ENCODE measurements at places on chromosomes 13 and 19.
A peak's percentile ranks its signal among the peaks of the same experiment; 100 is the strongest.

DNA sequence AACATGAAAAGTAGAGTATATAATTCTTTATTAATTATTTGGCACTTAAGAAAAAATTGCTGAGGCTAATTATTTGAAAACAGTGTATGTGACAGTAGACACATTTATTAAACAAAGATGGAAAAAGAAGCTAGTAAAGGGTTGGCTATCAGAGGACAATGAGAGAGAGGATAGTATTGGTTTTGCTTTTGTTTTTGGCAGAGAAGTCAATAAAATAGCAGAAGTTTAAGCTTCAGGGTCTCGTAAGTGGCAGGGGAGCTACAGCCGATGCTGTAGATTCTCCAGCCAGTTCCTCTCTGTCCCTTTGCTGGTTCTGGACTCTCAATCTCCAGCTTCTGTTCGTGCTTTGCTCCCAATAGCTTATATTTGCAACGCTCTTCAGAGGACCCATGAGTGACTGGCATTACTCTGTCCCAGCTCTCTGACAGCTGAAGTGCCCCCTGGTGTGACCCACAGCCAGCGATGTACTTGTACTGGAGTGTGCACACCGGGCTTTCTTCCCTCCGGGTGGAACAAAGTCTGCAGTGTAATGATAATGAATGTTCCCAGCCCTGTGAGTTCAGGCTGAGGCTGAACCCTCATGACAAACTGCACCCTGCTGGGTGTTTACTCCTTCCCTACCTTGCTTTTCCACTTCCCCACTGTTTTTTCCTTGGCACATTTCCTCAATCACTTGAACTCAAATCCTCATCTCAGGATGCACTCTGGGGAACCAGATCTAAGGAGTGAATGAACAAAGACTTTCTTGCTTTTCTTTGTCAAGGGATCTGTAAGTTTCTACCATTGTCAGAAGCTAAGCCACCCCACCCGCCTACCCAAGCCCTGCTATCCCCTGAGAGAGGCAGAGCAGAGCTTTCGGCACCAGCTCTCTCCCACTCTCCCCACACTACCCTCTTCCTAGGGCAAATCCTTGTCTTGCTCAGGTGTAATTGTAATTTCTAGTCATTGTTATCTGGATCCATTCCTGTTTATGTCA, 254.8 kb downstream of the LHFPL6 start:
- peak; percentile 29 for DNase-seq

DNA sequence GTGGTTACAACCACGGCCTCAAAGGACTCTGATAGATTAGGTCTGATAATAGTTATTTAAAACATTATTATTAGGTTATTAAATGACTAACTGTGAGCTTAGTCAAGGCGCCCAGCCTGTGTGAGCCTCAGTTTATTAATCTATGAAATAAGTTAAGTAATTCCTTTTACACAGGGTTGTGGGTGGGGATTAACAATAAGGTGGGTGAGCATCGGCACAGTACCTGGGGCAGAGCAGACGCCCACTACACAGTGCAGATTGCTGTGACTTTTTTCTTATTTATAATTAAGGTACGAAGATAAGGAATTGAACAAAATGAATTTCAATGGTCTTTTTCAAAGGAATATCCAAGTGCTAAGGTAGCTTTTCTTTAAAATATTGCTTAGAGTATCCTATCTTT, 132.2 kb downstream of the KATNAL1 start:
- no peak for DNase-seq

DNA sequence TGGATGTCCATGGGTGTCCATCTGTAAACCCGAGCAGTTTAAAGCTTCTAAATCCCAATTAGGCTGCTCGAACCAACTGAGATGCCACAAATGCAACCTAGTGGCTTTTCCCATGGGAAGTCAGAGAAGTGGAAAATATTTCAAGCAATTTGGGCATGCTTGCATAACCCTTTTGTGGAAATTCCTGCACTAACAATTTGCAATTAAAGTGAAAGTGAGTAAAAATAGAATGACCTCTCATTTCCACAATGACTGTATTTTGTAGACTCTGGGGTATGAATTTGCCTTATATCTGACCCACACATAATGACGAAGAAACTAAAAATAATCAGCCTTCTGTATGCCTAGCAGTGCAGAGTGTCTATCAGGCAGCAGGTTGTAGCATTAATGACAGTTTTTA, 91.8 kb upstream of the TSC22D1 start:
- no peak for DNase-seq

GRCh38 chr13:83738407-83738806, 143.9 kb downstream of the SLITRK1 start:
- DNase-seq, result no peak

DNA sequence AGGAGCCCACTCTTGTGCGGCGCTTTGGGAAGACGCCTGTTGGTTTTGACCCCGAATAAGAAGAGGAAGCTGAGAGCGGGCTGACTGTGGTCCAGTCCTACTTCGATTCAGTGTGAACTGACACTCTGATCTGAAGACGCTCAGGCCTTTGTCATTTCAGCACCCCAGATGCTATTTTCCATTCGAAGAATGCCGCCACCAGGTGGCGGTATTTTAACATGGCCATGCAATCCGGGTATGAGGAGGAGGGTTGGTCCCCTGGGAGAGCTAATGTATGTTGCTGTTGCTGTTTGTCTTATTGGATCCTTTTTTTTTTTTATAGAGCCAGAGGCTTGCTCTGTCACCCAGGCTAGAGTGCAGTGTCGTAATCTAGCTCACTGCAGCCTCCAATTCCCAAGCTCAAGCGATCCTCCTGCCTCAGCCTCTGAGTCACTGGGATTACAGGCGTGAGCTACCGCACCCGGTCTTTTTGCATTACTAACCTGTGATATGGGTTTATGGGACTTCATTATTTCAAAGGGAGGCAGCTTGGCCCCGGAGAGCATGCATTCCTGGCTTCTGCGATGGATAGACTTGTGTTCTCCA, 803 bp upstream of the TIMM44 start:
- peak; percentile 63 for DNase-seq

DNA sequence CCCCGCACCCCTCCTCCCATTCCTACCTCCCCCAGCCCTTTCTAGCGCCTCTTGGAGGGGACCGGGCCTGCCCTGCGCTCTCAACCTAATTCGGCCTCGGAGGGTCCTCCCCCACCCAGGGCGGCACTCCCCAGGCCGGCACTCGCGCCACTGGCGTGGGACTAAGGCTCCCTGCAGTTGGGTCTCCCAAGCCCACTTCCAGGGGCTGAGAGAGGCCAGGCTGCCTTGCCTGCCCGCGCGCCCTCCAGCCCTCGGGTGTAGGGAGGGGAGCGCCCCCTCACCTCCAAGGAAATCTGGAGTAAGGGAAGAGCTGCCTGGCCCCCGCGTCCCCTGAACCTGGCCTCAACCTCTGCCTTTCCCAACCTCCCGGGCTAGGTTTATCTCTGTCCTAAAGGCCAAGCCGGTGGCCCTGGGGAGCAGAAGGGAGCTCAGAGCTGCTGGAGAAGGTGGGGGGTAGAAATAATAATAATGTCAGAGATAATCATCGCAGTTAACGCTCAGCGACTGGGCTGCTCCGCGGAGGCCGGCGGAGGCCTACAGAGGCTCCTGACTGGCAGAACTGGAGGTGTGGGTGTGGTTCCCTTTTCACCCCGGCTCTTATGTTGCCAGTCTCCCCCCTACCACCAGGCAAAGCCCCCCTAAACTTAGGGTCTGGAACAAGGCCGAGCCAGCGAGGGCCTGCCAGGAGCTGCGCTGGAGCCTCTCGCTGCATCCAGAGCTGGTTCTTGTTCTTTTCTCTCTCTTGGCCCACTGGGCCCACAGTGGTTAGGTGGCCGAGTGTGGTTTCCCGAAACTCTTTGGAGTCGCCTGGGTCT, 9.6 kb downstream of the ZIC2 start:
- no peak for DNase-seq

DNA sequence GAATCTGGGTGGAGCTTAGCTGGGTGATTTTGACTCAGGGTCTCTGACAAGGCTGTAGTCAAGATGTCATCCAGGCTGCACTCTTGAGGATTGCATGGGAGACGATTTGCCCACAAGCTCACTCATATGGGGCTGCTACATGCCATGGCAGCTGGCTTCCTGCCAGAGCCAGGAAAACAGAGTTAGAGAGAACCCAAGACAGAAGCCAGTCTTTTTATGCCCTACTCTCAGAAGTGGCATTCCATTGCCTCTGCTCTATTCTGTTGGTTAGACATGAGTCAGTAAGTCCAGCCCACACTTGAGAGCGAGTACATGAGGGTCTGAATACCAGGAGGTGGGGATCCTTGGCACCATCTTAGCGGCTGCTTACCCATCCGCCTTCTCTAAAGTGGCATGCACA, 9.5 kb downstream of the POLR1D start:
- no peak for DNase-seq

GRCh38 chr13:31786011-31786410, 46.7 kb downstream of the RXFP2 start:
- DNase-seq, result no peak

DNA sequence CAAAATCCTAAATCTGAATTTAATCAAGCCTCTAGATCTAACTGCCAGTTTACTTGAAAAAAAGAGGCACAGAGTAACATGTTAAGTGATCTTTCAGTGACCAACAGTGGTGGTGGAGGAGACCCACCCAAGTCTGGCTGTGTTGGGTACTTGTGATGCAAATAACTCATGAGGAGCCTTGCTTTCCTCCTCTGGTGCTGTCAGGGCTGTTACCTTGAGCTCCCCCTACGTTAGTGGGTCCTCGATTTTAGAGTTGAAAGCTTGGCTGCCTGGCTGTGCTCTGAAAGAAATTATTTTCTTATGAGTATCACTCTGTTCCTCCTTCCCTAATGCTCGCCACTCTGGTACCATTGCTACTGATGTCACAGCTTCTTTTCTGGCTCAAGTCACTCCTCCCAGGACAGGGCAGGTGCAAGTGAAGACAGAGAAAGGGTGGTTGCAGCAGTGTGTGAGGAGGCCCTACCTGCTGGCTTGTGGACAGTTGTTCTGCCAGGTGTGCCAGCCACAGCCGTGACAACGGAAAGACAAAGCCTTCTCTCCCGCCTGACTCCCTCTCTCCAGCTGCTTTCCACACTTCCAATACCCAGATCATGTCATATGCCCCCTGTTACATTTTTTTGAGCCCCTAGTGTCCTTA, 6.5 kb upstream of the SUPT20H start:
- no peak for DNase-seq

- no peak for DNase-seq
These were observed 9.4 kb downstream of the GARRE1 start for GRCh38 chr19:34263745-34264237.

- DNase-seq, result no peak
These were observed 165.8 kb downstream of the DIAPH3 start for GRCh38 chr13:59997976-59998375.

GRCh38 chr13:54852831-54853230, 1824.2 kb downstream of the OLFM4 start:
- DNase-seq, result no peak

DNA sequence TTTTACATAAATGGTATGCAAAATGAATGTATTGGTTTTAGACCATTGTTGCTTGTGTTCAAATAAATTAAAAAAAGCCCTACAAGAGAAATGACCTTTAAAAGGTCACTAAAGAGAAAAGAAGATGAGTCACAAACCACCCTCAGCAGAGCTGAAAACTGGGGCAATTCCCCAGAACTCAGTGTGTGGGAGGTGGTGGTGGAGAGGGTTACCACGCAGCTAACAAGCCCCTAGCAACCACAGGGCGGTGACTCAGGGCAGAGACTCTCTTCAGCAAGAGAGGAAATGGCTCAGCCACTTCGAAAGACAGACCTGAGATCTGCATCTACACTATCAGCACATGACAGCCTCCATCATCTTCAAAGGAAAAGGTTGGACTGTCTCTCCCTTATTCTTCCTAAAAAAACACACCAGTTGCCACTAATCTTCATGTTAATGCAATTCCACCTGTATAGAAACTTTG, 29.4 kb upstream of the NDFIP2 start:
- no peak for DNase-seq

GRCh38 chr19:56837492-56838023, 3.0 kb downstream of the PEG3 start:
- no peak for DNase-seq

- no peak for DNase-seq
These were observed 20.5 kb downstream of the ATP4B start for GRCh38 chr13:113637262-113638160.

- DNase-seq, result no peak
These were observed 25.1 kb downstream of the ELF1 start for GRCh38 chr13:40993987-40994386.

GRCh38 chr13:66803808-66804456, 426.2 kb downstream of the PCDH9 start:
- no peak for DNase-seq

DNA sequence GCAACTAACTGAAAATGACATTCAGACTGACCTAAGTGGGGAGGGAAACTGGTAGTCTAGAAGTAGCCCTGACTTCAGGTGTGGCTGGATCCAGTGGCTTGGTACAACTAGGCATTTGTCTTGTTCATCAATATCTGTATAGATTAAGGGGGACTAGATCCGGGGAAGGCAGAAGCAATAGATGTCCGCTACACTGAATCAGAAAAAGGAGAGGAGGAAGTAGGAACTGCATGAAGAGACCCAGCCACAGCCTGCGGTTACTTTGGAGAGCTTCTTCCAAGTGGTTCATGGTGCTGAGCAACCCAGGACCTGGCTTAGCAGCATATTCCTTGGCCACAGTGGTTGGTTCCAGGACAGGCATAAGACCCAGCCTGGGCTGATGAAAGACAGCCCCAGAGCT, 9.9 kb upstream of the PRODH2 start:
- DNase-seq, result no peak

DNA sequence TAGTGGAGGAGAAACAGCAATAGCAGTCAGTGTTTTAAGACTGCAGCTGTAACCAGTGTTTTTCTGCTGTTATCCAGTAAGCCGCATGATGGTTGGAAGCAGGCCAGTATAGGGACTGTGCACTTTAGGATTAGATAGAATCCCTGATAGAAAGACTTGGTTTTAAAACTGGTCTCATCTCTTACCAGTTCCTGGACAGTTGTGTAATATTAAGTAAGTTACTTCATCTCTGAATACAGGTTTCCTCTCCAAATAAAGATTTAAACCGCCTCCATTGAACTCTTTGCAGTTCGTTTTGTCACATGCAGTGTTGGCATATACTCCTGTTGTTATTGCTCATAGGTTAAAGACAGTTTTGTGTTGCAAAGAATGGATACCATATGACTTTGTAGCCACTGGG, 25.6 kb downstream of the URI1 start:
- DNase-seq, result no peak

- DNase-seq, result no peak
These were observed 1.1 kb downstream of the TNFSF9 start for GRCh38 chr19:6531956-6532243.

- no peak for DNase-seq
These were observed 2.4 kb downstream of the NCAN start for GRCh38 chr19:19214159-19214490.

GRCh38 chr19:7779631-7780486, 16.8 kb downstream of the CLEC4M start:
- no peak for DNase-seq

- no peak for DNase-seq
These were observed 744.8 kb downstream of the PCDH17 start for GRCh38 chr13:58376349-58376748.

- no peak for DNase-seq
These were observed 967.4 kb upstream of the PRR20A start for GRCh38 chr13:56173346-56173745.

DNA sequence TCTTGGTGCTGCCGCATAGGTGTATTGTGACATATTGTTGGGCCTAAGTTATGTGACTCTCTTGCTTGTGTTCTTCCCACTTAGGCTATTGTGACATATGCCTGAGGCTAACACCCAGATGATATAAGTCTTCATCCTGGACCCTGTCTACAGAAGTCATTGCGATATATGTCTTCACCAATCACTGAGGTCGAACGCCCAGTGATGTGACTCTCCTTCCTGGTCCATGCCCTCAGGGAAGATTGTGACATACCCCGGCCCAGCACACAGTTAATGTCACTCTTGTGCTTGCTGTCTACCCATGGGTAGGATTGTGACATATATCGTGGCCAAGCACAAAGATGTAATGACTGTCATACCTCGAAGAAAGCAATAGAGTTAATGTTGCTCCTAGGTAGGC, 16.9 kb upstream of the ZNF730 start:
- DNase-seq, result no peak
